ENCODE measurements at places on chromosomes 13 and 19. TPM values are rescaled to one million over a fixed set of nuclear protein-coding genes. Genes with fewer than 3 reads are reported as not detected.

DNA sequence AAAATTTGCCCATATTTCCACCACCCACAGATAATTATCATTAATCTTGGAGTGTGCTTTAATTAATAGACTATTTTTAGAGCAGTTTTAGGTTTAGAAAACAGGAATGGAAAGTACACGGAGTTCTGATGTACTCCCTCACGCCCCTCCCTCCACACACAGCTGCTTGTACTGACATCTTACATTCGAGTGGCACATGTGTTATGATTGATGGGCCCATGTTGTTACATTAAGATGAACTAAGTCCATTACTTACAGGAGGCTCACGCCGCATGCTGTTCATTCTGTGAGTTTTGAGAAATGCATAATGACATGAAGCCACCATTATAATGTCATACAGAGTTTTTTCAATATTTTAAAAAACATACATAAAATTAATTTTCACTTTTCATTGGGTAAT is 1.2 kb upstream of the SPATA13 start:
- DNase-seq: no peak

Gene ZSCAN5B
- not detected for total RNA-seq

Gene CAPN12
- under 0.01 TPM for total RNA-seq

DNA sequence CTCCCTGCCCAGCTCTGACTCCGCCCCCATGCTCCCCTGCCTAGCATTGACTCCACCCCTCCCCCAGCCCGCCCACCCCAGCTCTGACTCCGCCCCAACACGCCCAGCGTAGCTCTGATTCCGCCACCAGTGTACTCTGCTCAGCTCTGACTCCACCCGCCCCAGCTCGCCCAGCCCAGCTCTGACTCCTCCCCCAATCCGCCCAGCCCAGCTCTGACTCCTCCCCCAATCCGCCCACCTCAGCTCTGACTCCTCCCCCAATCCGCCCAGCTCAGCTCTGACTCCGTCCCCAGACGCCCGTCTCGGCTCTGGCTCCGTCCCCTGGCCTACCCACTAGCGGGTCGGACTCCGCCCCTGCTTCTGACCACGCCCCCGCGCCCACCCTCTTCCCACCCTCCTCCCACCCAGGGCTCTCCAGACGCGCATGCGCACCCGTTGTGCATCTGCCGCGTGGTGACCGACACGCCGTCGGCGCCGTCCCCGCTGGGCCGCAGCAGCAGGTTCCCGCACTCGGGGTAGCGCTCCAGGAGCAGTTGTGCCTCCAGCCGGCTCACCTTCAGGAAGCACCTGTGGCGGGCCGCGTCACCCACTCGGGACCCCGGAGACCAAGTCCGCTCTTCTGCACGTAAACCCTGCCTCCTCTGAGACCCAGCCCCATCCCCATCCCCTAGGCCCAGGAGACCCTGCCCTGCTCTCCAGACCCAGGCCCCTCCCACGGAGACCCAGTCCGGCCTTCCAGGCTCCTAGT is 10.2 kb downstream of the STAP2 start:
- DNase-seq: peak; percentile 97

All from lung microvascular endothelial cell (primary cell).